ENCODE measurements at places on chromosomes 2 and 18. TPM values are rescaled to one million over a fixed set of nuclear protein-coding genes. Genes with fewer than 3 reads are reported as not detected.

GRCh38 chr2:207724113-207724512, 12.7 kb downstream of the CCNYL1 start:
- no peak for DNase-seq

GRCh38 chr2:33241072-33241471, 235.4 kb upstream of the RASGRP3 start:
- DNase-seq = no peak

DNA sequence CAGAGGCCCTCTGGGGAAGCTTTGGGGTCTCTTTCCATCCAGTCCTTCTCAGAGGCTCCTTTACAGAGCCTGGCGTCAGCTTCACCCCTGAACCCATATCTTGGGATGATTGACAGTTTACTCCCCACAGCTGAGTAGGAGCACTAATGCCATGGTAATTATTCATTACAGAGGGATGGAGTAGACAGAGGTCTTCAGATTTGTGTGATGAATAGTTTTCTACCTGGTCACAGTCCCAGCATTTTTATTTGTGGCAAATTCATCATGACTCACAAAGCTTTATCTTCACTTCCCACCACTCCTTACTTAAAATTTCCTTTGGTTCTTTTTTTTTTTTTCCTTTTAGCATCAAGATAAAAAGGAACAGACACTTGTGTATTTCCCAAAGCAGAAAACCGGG, 104.2 kb downstream of the CCDC85A start:
- no peak for DNase-seq

DNA sequence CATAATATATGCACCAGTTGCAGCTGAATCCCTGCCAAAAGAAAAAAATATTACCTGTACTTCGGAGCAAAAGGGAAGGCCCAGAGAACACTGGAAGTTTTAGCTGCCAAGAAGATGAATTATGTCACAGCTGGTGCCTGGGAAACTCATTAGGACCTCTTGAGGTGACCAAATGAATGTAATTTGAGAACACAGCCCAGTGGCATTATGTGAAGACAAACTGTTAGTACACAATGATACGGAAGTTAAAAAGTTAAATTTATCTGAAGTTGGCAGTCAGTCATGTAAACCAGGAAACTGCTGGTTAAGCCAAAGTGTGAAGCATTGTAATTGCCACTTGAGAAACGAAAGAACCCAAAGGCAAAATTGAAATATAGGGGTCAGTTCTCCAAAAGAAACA, 80.7 kb downstream of the EML4 start:
- no peak for DNase-seq

DNA sequence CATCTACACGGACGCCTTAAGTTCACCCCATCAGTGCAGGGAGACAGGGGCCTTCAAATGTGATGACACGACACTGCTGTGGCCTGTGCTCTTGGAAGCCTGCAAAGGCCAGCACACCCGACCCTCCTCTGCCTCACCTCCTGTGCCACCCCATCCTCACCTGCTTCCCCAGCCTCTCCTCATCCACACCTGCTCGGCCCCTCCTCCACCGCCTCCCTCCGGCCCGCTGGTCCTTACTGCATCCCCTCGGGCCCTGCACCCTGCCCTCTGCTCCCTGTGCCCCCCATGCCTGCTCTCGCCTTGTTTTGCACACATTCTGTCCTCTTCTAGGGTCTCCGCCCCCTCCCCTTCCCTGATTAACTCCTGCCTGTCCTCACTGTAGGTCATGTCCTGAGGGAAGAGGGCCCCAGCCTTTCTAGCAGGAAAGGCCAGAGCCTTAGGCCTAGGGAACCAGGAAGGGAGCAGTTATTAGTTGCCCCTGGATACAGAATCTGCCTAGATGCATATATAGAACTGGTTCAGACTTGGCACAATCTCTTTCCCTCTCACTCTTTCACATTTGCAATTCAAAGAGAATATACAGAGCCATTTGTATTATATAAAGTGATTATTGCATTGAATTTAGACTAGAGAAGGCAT, 39.4 kb downstream of the TRAPPC12 start:
- DNase-seq = no peak

- no peak for DNase-seq
Observed at GRCh38 chr2:219525533-219526232, 11.4 kb downstream of the ASIC4 start.

- peak; percentile 63 for DNase-seq
Observed at GRCh38 chr2:203804070-203804469, 63.5 kb upstream of the CTLA4 start.

Gene DUSP28
- total RNA-seq = 4.2 TPM

Gene CD8B2
- 0.07 TPM for total RNA-seq

Gene NEB
- 0.14 TPM for total RNA-seq

Gene CPSF3
- total RNA-seq = 78.1 TPM

Gene HAAO
- not detected for total RNA-seq

Gene IL1R1
- 20.4 TPM for total RNA-seq

Gene SLC16A14
- 1.1 TPM for total RNA-seq

Gene NXPH2
- total RNA-seq = not detected

Gene ASXL3
- not detected for total RNA-seq

Data from activated CD4-positive, alpha-beta memory T cell treated with anti-CD3 and anti-CD28 coated beads for 36 hours (primary cell).